ENCODE measurements at places on chromosomes 12 and 14. TPM values are rescaled to one million over a fixed set of nuclear protein-coding genes. Genes with fewer than 3 reads are reported as not detected.

GRCh38 chr12:52448228-52448627 lies 3.7 kb downstream of the KRT6B start:
- no peaks in the 10 kb centered on the region for H3K27me3 ChIP-seq
- H3K4me3 ChIP-seq = no peak overlapping the region
- no peaks in the 10 kb centered on the region for H3K4me1 ChIP-seq
- DNase-seq = no peak

- H3K4me3 ChIP-seq = no peak overlapping the region
- no peak overlapping the region for H3K27ac ChIP-seq
- peaks cover 3% of the 10 kb centered on the region for H3K4me1 ChIP-seq
- H3K36me3 ChIP-seq = no peaks in the 10 kb centered on the region
- no peaks in the 10 kb centered on the region for H3K27me3 ChIP-seq
- DNase-seq = no peak
Measured at GRCh38 chr12:93743999-93744689, 67.0 kb downstream of the CRADD start.

- no peaks in the 10 kb centered on the region for H3K27me3 ChIP-seq
- H3K4me3 ChIP-seq = no peak overlapping the region
Measured at GRCh38 chr12:66899588-66899987, 220.7 kb upstream of the GRIP1 start.

DNA sequence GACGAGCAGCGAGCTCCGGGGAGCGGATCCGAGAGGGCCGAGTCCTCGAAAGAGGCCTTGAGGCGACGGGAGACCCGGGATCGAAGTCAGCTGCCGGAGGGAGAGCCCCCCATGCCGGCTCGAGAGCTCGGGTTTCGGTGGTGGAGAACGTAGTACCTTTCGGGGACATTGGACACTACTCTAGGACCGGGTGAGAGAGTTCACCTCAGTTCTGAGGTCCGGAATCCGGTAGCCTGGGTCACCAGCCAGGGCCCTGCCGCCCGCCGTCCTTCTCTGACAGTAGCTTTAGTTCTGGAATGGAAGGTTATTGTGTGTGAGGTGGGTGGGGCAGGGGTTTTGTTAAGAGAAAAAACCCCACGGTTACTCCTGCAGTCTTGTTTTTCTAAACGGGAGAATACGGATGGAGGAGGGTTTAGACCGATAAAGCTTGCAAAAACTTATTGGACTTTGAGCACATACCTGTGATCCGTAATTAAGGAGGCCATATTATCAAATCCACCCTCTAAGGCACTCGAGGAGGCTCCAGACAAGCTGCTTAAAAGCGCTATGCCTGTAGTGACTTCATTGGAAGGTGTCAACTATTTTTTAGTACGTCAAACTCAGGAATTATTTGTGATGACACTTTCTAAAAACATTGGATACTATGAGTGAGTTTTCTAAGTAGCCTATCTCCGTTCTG lies 765 bp downstream of the SCYL2 start:
- no peaks in the 10 kb centered on the region for H3K36me3 ChIP-seq
- no peaks in the 10 kb centered on the region for H3K27me3 ChIP-seq
- peak overlapping the region; percentile 89 for H3K4me3 ChIP-seq
- DNase-seq = no peak
- peaks cover 5% of the 10 kb centered on the region for H3K4me1 ChIP-seq

DNA sequence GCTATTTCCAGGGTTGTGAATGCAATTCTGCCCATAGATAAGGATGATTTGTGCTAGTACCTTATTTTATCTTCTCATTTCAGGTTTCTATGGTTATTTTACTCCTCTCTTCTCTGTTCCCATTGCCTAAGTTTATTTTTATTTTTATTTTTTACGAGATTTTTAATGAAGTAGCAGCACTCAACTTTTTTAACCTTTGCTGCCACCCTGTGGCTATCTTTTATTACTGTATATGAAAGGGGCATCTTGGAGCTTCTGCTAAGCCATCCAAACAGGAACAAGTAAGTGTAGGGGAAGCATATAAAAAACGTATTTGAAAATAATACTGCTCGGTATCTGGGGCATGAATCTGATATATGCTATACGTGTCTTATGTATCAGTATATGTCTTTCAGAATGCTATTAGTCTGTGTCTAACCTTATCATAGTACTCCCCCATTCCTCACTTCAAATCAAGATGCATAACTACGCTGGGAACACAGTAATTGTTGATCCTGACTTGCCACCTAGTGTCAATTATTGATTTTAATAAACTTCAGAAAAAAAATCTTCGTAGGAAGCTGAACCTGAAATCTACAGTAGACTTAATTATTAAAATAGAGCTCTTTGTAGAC lies 60.3 kb downstream of the KLRG1 start:
- H3K27ac ChIP-seq = no peak overlapping the region
- H3K27me3 ChIP-seq = no peaks in the 10 kb centered on the region
- H3K36me3 ChIP-seq = no peaks in the 10 kb centered on the region
- no peak for DNase-seq
- no peak overlapping the region for H3K4me3 ChIP-seq

DNA sequence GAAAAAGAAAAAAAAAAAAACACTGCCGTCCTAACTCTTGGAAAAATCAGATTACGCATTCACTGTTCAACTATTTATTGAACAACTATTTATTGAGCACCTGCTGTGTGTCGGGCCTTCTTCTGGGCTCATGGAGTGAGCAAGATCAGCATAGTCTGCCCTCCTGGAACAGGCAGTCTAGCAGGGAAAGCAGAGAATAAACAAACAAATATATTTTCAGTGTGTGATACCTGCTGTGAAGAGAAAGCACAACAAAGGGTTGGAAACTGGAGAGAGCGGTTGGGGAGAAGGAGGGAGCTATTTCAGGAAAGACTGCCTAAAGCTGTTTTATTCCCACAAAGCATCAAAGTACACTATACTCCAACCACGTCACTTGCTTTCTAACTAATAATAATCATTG lies 10.8 kb downstream of the PROX2 start:
- no peaks in the 10 kb centered on the region for H3K4me1 ChIP-seq
- no peak for DNase-seq
- no peak overlapping the region for H3K27ac ChIP-seq
- H3K4me3 ChIP-seq = no peak overlapping the region

DNA sequence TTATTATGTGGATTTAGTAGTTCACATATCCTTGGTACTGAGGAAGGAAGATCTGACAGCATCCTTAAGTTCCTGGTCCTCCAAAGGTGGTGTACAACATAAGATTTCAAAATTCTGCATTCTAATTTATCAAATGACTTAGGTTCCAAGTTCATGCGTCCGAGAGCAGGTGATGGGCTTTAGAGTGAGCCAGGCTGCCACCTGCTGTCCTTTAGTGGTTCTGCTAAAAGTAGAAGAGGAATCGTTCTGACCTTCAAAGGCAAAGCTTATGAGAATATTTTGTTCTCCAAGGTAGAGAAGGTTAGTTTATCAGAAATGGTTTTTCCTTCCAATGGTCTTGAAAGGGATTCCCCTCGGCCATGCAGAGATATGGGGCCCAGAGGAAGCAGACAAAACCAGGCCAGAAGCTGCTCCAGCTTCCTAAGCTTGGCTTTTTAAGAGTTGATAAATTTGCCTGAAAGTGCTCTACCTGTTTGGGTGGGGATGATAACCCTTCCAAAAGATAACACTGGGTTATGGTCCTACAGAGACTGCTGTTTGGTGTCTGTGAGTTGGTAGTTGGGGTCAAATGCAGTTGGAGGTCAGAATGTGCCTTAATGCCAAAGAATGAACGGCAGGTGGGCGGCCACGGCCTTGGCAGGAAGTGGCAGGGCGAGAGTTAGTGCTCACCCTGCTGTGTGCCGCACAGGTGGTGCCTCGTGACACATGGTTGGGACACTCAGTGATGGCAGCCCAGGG lies 29.1 kb upstream of the LRTM2 start:
- H3K36me3 ChIP-seq = no peaks in the 10 kb centered on the region
- H3K27ac ChIP-seq = no peak overlapping the region
- H3K4me3 ChIP-seq = no peak overlapping the region
- H3K4me1 ChIP-seq = no peaks in the 10 kb centered on the region
- H3K27me3 ChIP-seq = no peaks in the 10 kb centered on the region

DNA sequence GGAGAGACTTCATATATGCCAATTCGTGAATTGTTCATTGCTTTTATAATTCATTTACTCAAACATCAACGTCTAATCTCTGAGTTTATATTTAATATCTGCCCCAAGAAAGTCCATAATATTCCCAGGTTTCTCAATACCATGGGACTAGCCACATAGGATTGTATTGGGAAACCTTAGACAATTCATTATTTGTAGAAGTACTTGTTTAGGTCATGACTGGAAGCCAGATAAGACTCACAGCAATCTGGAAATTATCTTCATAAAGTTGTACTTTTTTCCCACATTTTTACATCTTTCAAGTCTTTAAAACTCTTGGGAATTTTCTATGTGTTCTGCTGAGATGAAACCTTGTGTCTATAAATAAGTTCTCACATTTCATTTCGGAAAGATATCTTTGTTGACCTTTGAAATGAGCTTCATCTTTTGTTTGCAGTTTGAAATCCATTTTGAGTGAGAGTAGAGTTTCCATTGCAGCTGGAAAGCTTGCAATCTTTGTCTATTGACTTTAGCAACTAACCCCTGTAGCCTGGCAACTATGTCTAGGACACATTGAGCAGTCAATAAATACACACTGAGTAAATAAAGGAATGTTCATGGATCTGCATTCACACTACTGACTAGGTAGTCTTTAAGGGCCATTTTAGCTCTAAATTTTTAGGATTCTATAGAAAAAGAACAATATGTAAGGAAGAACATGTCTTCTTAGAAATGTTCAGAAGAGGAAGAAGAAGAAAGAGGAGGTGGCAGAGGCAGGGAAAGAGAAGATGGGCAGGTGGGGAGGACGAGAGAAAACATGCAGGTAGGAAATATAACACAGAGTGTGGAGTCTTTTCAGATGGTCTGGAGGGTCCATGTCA lies 154.4 kb downstream of the LRIG3 start:
- no peaks in the 10 kb centered on the region for H3K4me1 ChIP-seq
- no peaks in the 10 kb centered on the region for H3K27me3 ChIP-seq
- no peak overlapping the region for H3K4me3 ChIP-seq
- no peaks in the 10 kb centered on the region for H3K36me3 ChIP-seq
- no peak for DNase-seq

GRCh38 chr14:54366736-54367735 lies 29.8 kb upstream of the CDKN3 start:
- H3K27me3 ChIP-seq = no peaks in the 10 kb centered on the region
- no peak for DNase-seq
- H3K36me3 ChIP-seq = no peaks in the 10 kb centered on the region
- no peaks in the 10 kb centered on the region for H3K4me1 ChIP-seq

DNA sequence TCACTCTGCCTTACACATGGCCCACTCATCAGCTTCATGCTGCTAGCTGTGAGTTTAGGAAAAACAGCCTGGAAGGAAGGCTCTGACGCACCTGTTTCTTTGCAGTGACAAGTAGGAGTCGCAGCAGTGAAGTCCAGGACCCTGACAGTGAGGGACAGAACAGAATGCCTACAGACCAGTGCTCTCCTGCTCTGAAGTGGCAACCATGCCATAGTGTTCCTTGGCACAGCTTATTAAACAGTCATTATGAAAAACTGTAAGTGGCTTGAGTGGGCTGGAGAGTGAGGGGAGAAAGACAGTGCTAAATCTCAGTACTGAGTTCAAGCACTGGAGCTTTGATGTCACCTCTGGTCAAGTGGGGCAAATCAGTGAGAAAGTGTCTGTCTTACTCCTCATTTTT lies 61.7 kb downstream of the MYRFL start:
- no peak overlapping the region for H3K27ac ChIP-seq
- H3K36me3 ChIP-seq = no peaks in the 10 kb centered on the region
- H3K27me3 ChIP-seq = no peaks in the 10 kb centered on the region
- DNase-seq = no peak

The KDM5A gene
- 90.5 TPM for total RNA-seq

The TBX5 gene
- not detected for total RNA-seq

The TGM1 gene
- total RNA-seq = 0.52 TPM

The DCN gene
- total RNA-seq = 863 TPM

The TAS2R19 gene
- total RNA-seq = 5.9 TPM

Measured in aorta (tissue), 5 donors.